Stimulated activated CD8-positive, alpha-beta memory T cell treated with anti-CD3 and anti-CD28 coated beads, Interleukin-7, amount 100 ng/mL, for 1 hour (primary cell): ENCODE measurements at places on chromosomes 7 and 10.

DNA sequence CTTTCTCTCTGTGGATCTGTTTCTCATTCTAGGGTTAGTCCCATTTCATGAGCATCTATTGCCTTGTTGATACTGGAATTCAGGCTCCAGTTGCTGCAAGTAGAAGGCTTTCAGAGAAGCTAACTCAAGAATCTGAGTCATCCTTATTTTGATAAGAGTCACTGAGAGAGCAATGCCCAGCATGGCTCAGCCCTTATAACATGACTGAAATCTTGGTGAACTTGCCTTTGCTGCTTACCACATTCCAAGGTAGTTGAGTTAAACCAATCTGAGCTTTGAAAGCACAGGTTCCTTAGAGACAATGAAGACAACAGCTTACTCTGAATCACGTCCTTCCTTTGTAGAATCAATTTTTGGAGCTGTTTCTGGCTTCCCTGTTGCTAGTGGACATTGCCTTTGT, 53.6 kb upstream of the CHCHD3 start:
- DNase-seq, result no peak

DNA sequence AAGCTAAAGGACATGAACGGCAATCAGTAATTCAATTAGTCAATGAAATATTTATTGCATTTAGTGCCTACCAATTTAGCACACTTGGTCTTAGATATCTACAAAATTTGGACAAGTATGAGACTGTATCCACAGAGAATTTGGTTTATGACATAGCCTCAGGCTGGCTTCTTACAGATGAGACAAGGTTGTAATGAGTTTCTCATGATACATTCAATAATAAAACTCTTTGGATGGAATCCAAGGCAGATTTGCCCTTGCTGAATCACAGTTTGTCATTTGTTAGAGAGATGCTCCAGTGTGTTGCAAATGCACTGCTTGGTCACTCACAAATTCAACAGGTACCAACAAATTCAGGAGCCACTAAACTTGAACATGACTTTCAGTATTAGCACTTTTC, 162.5 kb downstream of the GPR37 start:
- no peak for DNase-seq

- DNase-seq, result no peak
Measured at GRCh38 chr7:11373546-11374142, 400.0 kb downstream of the PHF14 start.

GRCh38 chr7:112898432-112899290, 108.5 kb upstream of the TMEM168 start:
- no peak for DNase-seq

- no peak for DNase-seq
Measured at GRCh38 chr7:9097565-9098060, 664.2 kb downstream of the NXPH1 start.

- no peak for DNase-seq
Measured at GRCh38 chr7:1349351-1349761, 109.9 kb downstream of the MICALL2 start.

DNA sequence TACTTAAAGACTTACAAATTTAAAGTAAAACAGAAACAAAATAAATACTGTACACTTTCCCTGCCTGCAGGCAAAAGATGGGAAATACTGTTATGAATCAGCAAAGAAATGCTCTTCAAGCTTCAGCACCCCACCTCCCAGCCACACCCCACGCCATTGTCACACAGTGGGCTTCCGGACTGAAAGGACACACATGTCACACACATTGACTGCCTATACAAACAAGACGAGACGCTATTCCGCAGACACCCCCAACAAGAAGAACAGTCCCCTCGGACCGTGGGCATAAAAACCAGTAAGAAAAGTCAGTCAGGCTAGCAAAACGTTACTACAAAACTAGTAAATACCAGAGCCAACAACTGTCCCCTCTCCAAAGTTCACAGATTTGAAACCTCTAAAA, 22.2 kb upstream of the PARP12 start:
- no peak for DNase-seq

DNA sequence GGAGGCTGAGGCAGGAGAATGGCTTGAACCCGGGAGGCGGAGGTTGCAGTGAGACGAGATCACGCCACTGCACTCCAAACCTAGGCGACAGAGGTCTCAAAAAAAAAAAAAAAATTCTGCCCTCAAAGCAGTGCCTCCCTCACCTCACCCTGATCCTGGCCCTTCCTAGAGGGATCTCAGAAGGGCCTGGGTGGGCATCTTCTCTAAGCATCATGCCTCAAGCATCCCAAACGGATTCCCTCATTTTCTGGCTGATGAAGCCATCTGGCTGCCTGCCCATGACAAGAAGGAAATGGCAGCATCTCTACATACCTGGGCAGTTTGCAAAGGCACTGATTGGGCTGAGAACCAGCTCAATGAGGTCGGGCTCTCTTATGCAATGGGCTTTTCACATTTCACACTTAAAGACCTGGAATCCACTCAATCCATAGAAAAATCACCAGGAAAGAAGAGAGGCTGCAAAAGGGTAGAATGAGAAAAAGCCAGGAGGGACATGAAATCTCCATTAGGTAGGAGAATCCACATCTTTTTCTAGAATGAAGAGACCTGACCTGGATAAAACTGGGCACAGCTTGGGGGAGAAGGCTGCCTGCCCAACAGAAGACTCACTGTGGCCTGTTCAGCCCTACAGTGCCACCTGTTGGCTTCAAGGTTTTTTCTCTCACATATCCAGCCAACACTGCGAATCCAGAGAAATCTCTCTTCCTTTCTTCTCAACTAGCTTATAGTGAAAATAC, 48.1 kb downstream of the PDLIM1 start:
- no peak for DNase-seq

- no peak for DNase-seq
Measured at GRCh38 chr10:1544929-1545328, 192.4 kb downstream of the ADARB2 start.

- DNase-seq, result no peak
Measured at GRCh38 chr7:47500103-47500563, 81.8 kb downstream of the TNS3 start.

- DNase-seq, result no peak
Measured at GRCh38 chr10:96073722-96074121, 30.3 kb downstream of the CCNJ start.

DNA sequence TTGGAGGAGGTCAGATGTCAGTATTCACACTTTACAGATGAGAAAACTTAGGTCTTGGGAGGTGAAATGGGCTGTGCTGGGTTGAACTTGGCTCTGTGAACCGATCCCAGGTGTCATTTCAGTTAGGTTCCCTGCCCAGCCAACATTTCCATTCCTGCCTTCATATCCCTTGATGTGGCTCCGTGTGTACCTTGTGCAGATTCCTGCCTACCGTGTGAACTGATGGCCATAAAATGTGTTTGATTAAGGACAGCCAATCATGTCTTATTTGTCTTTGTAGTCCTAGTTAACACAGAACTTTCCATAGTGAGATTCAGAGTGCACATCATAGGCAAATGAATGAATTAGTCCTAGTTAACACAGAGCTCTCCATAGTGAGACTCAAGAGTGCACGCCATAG, 101.0 kb upstream of the GATA3 start:
- no peak for DNase-seq

DNA sequence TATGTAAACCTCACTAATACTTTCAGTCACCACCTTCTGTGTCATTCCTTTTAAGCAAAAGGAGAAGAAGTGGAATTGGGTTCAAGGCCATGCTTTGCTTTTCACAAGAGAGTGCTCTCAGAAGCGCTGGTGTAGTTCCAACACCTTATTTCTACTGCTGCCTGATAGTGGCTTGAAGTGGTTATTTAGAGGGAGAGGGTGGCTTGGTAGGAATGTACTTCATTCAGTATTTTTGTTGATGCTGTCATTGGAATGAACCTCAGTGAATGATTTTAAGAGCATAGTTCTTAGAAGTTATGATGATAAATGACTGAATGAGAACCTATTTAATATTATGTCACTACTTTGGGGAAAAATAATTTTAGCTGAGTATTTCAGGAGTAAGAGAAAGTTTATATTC, 396.7 kb downstream of the EXOC4 start:
- DNase-seq, result no peak

DNA sequence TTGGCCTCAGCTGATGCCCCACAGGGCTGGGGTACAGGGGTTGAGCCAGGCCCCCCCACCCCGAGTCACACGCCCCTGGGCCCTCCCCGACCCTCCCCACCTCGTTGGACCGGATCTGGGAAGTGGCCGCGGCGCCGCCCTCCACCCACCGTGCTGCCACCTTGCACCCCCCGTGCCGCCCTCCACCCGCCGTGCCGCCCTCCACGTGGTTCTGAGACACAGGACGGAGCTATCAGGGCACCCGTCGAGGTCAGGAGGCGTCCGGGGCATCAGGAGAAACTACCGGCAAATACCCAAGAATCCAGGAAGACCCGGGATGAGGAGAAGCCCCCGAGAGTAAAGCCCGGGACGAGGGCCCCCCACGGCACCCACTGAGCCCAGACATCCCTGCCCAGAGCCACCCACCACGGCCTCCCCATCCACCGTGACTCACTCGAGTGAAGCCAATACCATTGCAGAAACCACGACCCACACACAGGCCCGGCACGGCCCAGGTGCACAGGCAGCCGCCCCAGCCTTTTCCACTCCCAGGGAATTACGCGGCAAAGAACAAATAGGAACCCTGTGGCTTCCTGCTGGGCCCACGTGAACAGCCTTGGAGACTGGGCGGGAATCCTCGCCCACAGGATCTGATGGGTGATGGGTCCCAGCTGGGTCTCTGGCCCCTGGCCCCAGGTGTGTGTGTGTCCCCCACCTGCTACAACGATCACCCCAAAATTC, 34.0 kb downstream of the ADAP1 start:
- no peak for DNase-seq

GRCh38 chr7:139127648-139128047, 18.1 kb upstream of the ZC3HAV1 start:
- DNase-seq, result no peak

GRCh38 chr7:141660259-141660658, 41.7 kb downstream of the DENND11 start:
- no peak for DNase-seq

DNA sequence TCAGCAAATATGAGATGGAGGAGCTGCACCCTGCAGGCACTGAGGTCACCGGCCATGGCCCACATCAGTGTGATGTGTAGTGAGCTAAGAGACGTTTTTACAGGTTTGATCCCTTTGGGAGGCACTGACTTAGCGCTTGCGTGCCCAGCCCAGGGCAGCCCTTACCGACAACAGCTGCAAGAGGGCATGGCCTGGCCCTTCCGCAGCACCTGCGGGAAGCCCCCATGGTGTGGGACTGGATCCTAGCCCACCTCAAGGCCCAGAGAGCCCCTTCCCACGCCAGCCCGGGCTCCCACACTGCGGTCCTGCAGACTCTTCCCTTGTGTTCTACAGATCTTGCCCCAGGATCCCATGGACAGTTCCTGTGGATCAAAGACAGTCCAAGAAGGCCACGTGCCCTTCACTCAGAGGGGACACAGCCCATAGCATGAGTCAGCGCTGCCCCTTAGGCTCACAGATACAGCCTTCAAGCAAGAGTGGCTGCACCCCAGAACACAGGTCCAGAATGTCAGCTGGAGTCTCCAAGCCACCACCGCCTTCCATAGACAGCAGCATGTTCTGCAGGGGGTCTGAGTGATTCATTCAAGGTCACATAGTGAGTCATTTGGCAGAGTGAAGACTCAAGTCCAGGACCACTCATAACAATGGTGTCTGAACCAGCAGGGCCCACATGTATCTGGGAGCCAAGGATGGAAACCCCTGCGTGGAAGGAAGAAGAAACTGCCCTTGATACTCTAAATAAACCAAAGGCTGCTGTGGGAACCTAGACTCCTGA, 25.4 kb downstream of the TLL2 start:
- DNase-seq, result no peak

DNA sequence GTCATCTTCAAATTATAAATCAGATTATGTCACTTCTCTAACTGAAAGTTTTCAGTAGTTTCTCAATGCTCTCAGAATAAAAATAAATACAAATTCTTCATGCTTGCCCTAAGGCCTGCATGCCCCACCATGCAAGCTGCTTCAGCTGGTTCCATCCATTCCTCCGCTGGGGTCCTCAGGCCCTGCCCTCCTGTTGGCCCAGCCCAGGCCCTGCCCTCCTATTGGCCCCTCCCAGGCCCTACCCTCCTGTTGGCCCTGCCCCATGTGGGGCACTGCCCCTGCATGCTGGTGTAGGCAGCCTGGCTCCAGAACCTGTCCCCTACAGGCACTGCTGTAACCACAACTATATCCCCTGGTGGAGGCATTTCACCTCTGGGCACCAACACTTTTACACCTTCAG, 109.3 kb upstream of the TCERG1L start:
- no peak for DNase-seq

GRCh38 chr7:137395420-137395819, 51.9 kb upstream of the PTN start:
- no peak for DNase-seq

- no peak for DNase-seq
Measured at GRCh38 chr10:29811751-29812427, 177.1 kb upstream of the SVIL start.

- no peak for DNase-seq
Measured at GRCh38 chr7:99990460-99990852, 14.6 kb upstream of the AZGP1 start.

DNA sequence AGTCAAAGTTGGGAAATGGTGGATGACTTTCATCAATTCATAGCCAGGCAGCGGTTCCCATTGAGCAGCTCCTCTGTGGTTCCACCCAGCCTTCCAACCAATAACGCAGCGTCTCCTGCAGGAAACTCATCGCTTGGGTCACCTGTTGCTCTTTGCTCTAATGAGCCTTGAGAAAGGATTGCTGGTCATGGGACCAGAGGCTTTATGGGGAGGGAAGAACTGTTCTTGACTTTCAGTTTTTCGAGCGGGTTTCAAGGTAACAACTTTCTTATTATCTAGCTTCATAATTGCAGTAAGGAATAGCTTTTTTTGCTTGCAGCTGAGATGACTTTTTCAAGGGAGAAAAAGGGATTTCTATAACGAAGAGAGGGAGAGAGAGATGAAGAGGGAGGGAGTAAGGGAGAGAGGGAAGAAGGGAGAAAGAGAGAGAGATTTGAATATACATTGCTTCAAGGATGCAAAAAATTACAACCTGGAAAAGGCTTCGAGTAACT, 405 bp upstream of the ENTPD1 start:
- DNase-seq, result no peak
